ENCODE measurements at places on chromosomes 16 and 17.

DNA sequence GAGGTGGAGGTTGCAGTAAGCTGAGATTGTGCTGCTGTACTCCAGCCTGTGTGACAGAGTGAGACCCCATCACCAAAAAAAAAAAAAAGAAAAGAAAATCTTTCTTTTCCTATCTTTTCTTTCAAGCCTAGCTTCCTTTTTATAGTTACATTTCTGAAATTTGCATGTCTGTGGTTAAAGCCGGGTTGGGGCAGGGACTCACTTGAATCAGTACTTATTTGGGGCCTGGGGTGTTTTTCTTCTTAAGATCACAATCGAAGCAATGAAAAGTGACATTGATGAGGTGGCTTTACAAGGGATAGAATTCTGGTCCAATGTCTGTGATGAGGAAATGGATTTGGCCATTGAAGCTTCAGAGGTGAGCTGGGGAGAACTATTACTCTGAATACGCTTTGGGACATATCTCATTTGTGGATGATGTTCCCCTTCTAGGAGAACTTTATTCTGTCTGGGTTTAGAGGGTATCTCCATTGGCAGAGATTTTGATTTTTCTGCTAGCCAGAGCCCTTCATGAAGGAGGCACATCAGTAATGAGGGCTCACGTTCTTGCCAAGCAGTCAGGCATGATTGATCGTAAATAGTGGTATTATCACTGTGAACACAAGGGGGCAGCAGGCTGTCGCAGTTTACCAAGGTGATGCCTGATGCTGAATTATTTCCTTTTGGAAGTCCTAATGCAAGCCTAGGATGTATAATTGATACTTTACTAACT lies 14.3 kb downstream of the KPNB1 start:
- peak; percentile 67 for DNase-seq

DNA sequence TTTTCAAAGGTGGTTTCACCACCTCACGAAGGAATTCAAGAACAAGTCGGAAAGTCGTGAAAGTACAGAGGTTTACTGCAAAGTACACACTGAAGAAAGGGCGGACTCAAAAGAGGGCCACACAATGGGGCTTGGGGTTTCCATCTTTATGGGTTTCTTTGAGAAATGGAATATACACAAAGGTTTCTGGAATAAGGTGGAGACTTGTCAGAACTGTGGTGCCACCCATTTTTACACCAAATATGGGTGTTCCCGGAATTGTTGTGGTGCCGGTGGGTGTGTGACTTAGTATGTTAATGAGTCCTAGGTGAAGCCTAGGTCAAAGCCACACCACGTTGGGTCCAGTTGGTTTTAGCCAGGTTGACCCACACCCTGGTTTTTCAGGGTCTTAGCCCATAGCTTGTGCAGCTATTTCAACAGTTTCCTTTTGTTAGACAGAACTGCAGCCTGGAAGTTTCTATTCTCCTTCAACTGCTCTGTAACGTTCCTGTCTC lies 567 bp upstream of the GCSH start:
- DNase-seq = no peak

GRCh38 chr16:12750554-12750918 lies 53.2 kb downstream of the CPPED1 start:
- no peak for DNase-seq

GRCh38 chr16:62105244-62105643 lies 69.0 kb upstream of the CDH8 start:
- no peak for DNase-seq

GRCh38 chr17:43892647-43892952 lies 14.7 kb downstream of the MPP2 start:
- no peak for DNase-seq

DNA sequence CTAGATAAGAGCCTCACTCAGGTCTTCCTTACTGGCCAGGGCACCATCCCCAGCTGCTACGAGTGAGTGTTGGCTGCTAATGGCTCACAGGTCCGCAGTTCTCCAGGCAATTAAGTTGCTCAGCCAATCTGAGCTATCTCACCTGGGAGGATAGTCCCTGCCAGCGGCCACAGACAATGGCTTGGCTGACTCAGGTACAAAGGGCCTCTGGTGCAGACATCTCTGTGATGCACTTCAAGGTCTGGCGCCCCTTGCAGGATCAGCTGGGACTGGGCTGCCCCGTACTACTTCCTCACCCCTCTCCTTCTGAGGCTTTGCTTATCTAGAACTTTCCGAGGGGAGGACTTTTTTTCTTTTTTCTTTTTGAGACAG lies 49.2 kb upstream of the EMP2 start:
- no peak for DNase-seq

Measured in H4 (cell line).